ENCODE measurements at places on chromosomes 12 and 14. TPM values are rescaled to one million over a fixed set of nuclear protein-coding genes. Genes with fewer than 3 reads are reported as not detected.

The PTCSC3 gene
- total RNA-seq, result not detected

The CAND1 gene
- total RNA-seq, result 155 TPM

The TAS2R7 gene
- not detected for total RNA-seq

The NINJ2 gene
- total RNA-seq, result 2.1 TPM

GRCh38 chr12:51863363-51863932, 14.9 kb upstream of the FIGNL2 start:
- no peak for DNase-seq

- no peak for DNase-seq
Observed at GRCh38 chr12:75883241-75883640, 148.3 kb downstream of the PHLDA1 start.

- DNase-seq, result no peak
Observed at GRCh38 chr12:119700078-119700477, 32.1 kb downstream of the PRKAB1 start.

- no peak for DNase-seq
Observed at GRCh38 chr12:49094160-49094974, at the start of gene DHH. Gene DHH, minus strand, starts transcription at chr12:49094801. Its CDS starts 289 bp downstream, at chr12:49094512.

GRCh38 chr12:132719141-132719953, 8.7 kb downstream of the PGAM5 start:
- DNase-seq, result no peak

GRCh38 chr14:68585690-68586089, 207.2 kb downstream of the ZFP36L1 start:
- no peak for DNase-seq

- peak; percentile 5 for DNase-seq
Observed at GRCh38 chr14:76756371-76756750, 4.9 kb upstream of the VASH1 start.

DNA sequence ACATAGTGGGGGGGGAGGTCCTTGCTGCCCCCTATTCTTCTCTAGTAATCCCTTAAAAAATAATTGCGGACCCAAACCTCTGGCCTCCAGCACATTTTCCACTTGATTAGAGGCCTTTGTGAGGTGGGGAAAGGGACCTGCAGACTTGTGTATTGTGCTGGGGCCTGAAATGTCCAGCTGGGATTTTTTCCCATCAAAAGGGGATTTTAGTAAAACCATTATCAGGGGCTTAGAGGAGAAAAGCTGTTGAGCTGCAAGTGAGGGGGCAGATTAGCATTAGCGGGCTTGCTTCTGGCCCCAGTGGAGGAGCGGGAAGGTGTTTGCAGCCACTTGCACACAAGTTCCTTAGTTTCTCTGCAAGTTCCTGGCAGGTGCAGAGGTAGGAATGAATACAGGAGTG, 13.9 kb downstream of the FBXL14 start:
- DNase-seq, result no peak

DNA sequence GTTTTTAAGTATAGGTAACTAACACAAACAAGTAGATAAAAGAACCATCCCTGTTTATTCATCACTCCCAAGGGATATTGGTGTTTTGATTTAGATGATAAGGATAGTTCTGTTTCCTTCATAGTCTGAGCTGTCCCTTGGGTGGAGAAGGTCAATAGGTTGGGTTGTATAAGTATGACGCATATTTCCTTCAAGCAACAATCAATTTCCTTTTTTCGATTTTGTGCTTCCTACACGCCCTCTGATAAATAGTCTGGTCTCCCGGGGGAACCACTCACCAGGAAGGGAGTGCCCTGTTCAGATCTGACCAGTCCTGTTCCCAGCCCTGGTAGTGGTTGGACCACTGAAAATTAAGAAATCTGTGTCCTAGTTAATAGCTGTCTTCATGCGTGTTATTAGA, 378.8 kb upstream of the FAR2 start:
- peak; percentile 35 for DNase-seq

- DNase-seq, result no peak
Observed at GRCh38 chr12:97875064-97875463, 412.5 kb downstream of the RMST start.

DNA sequence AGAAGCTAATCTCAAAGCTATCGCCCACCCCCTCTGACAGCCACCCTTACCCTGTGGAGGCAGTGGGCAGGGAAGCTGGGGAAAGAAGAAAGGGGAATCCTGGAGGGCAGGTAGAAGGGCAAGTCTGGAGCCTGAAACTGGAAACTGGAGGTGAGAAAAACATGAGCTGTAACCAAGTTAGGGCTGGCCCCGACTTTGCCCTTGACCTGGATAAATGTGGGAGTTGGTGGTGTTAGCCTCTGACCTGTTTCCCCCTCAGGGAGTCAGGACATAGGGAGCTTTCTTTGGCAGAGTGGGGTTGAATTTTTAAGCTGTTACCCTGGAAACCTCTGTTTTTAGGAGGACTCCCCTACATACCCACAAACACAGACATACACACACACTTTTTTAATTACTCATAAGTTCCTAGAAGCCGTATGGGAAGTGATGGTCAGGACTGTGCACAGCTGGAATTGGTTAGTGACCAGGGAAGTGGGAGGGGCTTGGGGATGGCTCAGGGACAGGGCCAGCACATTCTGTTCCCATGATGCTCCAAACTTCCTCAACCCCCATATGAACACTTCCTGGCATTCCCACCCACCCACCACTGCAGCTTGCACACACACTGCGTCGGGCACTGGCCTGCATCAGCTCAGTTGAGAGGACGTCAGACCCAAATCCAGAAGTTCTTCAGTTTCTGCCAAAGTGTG, 5.0 kb upstream of the MMP19 start:
- peak; percentile 72 for DNase-seq

DNA sequence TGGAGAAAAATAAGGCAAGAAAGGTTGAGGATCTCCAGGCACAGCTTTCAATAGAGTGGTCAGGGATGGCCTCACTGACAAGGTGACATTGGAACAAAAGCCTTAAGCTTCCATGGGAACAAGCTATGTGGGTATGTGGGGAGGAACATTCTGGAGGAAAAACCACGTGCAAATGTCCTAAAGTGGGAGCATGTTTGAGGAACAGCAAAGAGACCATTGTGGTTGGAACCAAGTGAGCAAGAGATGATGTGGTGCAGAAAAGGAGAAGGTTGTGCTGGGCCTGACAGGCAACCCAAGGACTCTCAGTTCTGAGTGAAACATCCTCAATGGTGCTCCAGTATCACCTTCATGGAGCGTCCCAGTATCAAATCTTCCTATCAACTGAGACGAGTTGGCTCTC, 184.0 kb downstream of the CAND1 start:
- no peak for DNase-seq
